ENCODE measurements at places on chromosomes 7 and 10.

- peak; percentile 30 for DNase-seq
Measured at GRCh38 chr7:16067711-16068110, 353.6 kb downstream of the CRPPA start.

DNA sequence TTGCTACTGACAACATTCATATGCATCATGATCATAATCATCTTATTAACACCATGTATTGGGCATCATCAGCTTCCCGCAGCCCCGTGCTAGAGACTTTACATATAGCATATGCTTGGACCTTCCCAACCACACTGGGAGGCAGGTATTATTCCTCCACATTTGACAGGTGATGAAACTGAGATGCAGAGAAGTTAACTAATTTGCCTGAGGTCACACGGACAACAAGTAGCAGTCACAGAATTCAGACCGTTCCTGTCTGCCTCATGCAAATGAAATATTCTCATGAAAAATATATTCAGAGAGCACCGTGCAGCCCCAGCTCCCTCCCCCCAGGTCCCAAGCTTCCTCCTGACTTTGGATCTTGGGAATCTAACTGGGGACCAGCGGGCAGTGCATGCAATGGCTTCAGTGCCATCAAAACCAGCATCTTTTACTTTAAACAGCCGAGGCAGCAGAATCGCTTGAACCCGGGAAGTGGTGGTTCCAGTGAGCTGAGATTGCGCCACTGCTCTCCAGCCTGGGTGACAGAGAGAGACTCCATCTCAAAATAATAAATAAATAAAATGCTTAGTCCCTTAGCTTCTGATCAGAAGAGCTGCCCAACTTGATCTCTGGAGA lies 112.2 kb upstream of the GPR26 start:
- DNase-seq, result no peak

GRCh38 chr10:18437486-18437885 lies 213.9 kb downstream of the NSUN6 start:
- peak; percentile 12 for DNase-seq

GRCh38 chr10:11783558-11783865 lies 39.6 kb upstream of the PROSER2 start:
- no peak for DNase-seq
